Activated CD4-positive, alpha-beta memory T cell treated with anti-CD3 and anti-CD28 coated beads, Interleukin-2, amount 10 ng/mL, durations not matched to agents 7 days and 5 days (primary cell): ENCODE measurements at places on chromosomes 5 and 9. TPM values are rescaled to one million over a fixed set of nuclear protein-coding genes. Genes with fewer than 3 reads are reported as not detected.

- H3K4me1 ChIP-seq, result peaks cover 6% of the 10 kb centered on the region
- no peak overlapping the region for H3K4me3 ChIP-seq
- no peak for DNase-seq
These were observed 78.9 kb downstream of the SMARCA2 start for GRCh38 chr9:2093920-2094597.

Gene FAM221B
- not detected for total RNA-seq

GRCh38 chr5:128631771-128632170 is 93.7 kb upstream of the FBN2 start:
- no peak overlapping the region for H3K27ac ChIP-seq
- H3K4me3 ChIP-seq, result no peak overlapping the region
- no peaks in the 10 kb centered on the region for H3K4me1 ChIP-seq

Gene ABO
- total RNA-seq, result 0.20 TPM

Gene TMEM252
- not detected for total RNA-seq

Gene MAST4
- 38.3 TPM for total RNA-seq

DNA sequence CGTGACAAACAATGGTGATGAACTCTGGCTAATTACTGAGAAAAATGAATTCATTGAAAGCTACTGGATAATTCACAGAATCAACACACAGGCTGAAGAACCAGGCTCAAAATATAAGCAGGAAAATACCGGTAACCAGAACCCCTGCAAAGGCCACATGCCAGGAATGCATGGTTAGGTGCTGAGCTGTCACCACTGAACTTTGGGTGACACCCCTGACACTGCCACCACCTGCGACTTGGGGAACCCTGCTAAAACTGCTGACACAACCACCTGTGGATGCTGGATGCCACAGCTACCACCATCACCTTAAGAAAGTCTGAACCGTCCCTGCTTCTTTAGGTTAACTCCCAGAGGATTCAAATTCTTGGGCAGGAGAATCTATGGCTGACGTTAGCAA is 72.0 kb upstream of the NR4A3 start:
- H3K27me3 ChIP-seq, result peaks cover 16% of the 10 kb centered on the region
- no peaks in the 10 kb centered on the region for H3K4me1 ChIP-seq
- H3K36me3 ChIP-seq, result no peaks in the 10 kb centered on the region

Gene SETD9
- total RNA-seq, result 4.9 TPM

Gene RASGEF1C
- total RNA-seq, result not detected

- no peak overlapping the region for H3K4me3 ChIP-seq
- H3K36me3 ChIP-seq, result peaks cover 40% of the 10 kb centered on the region
- H3K4me1 ChIP-seq, result peaks cover 9% of the 10 kb centered on the region
- no peaks in the 10 kb centered on the region for H3K27me3 ChIP-seq
These were observed 15.0 kb downstream of the PSMB7 start for GRCh38 chr9:124399968-124400940.

Gene MARCOL
- total RNA-seq, result not detected

Gene C1QTNF2
- total RNA-seq, result not detected

Gene CTXN3
- total RNA-seq, result not detected

GRCh38 chr5:22751536-22751935 is 101.6 kb downstream of the CDH12 start:
- no peak overlapping the region for H3K27ac ChIP-seq
- no peaks in the 10 kb centered on the region for H3K36me3 ChIP-seq
- DNase-seq, result no peak
- H3K27me3 ChIP-seq, result no peaks in the 10 kb centered on the region
- H3K4me3 ChIP-seq, result no peak overlapping the region
- no peaks in the 10 kb centered on the region for H3K4me1 ChIP-seq

Gene SLC25A48
- total RNA-seq, result not detected

Gene C9
- total RNA-seq, result not detected

DNA sequence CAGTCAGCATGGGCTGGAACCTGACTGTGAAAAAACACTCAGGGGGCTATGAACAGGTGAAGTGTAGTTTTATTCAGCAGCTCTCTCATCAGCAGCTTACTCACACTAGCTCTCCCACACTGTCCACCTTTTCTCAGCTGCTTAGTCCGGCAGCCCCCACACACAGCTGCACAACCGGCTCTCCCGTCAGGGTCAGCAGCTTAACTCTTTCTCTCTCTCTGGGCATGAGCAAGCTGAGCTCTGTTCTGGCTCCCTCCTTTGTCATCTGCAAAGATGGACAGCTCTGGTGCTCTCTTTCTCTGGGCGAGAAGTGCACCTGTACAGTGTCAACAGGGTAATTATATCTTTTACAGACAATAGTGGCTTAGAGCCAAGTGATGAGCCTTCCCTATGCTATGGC is 8.2 kb downstream of the DMAC1 start:
- H3K4me1 ChIP-seq, result peaks cover 24% of the 10 kb centered on the region
- H3K36me3 ChIP-seq, result peaks cover 37% of the 10 kb centered on the region
- no peak overlapping the region for H3K4me3 ChIP-seq
- no peaks in the 10 kb centered on the region for H3K27me3 ChIP-seq

- peaks cover under 1% of the 10 kb centered on the region for H3K36me3 ChIP-seq
- H3K27ac ChIP-seq, result no peak overlapping the region
- H3K4me1 ChIP-seq, result peaks cover 22% of the 10 kb centered on the region
- DNase-seq, result no peak
- H3K27me3 ChIP-seq, result no peaks in the 10 kb centered on the region
- H3K4me3 ChIP-seq, result no peak overlapping the region
These were observed 4.2 kb upstream of the EEIG1 start for GRCh38 chr9:127985011-127985410.

DNA sequence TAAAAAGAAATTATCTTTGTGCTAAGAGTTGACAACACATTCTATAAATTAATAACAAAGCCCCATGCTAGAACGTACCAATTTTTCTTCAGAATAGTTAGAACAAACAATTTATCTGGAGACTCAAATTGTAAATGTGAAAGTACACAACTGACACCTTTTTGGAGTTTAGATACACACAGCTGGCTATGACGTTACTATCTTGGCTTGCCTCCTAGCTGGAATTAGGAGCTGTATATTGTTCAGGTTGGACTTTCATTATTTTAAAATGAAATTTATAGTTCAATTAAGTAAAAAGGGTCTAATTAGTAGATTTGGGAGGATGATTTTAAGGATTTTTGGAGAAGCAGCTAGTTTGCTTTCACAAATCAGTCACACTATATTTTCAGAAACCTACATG is 393.9 kb upstream of the RIOK2 start:
- no peaks in the 10 kb centered on the region for H3K4me1 ChIP-seq
- no peaks in the 10 kb centered on the region for H3K27me3 ChIP-seq
- DNase-seq, result no peak
- no peaks in the 10 kb centered on the region for H3K36me3 ChIP-seq
- H3K4me3 ChIP-seq, result no peak overlapping the region

- no peaks in the 10 kb centered on the region for H3K36me3 ChIP-seq
- peaks cover 4% of the 10 kb centered on the region for H3K27me3 ChIP-seq
- no peaks in the 10 kb centered on the region for H3K4me1 ChIP-seq
These were observed 244.1 kb downstream of the ADGRV1 start for GRCh38 chr5:90802474-90803317.

DNA sequence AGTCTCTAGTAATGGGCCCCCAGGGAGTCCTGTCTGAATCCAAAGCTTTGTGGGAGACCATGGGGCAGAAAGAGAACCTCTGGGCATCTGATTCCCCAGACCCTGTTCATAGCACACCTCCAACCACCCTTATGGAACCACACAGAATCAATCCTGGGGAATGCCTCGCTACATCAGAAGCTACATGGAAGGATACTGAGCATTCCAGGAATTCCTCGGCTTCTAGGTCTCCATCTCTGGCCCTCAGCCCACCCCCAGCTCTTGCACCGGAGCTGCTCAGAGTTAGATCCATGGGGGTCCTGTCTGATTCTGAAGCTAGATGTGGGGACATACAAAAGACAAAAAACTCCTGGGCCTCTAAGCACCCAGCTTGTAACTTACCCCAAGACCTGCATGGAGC is 28.4 kb downstream of the VCP start:
- no peak overlapping the region for H3K4me3 ChIP-seq
- no peak overlapping the region for H3K27ac ChIP-seq
- DNase-seq, result no peak
- no peaks in the 10 kb centered on the region for H3K27me3 ChIP-seq
- H3K4me1 ChIP-seq, result no peaks in the 10 kb centered on the region

- H3K27me3 ChIP-seq, result peaks cover 9% of the 10 kb centered on the region
- H3K27ac ChIP-seq, result no peak overlapping the region
- peaks cover 3% of the 10 kb centered on the region for H3K36me3 ChIP-seq
- peaks cover 15% of the 10 kb centered on the region for H3K4me1 ChIP-seq
These were observed 61.4 kb downstream of the TSSK1B start for GRCh38 chr5:113373426-113373825.

Gene DAPK1
- 0.86 TPM for total RNA-seq

DNA sequence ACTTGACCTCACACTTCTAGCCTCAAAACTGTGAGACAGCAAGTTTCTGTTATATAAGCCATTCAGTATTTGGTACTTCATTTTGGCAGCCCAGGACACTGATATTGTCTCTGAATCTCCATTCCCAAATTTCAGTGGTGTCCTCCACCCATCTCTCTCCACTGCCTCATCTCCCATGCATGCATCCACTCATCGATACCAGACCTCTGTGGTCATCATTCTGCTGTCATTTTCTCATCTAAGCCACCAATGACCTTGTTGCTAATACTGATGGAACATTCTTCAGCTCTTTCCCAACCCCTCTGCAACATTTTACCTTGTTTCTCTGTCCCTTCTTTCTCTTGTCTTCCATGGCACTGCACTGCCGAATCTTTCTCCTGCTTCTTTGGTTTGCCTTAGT is 221.8 kb downstream of the SNX18 start:
- H3K4me3 ChIP-seq, result no peak overlapping the region
- peaks cover 31% of the 10 kb centered on the region for H3K36me3 ChIP-seq
- H3K4me1 ChIP-seq, result peaks cover 46% of the 10 kb centered on the region
- H3K27ac ChIP-seq, result no peak overlapping the region
- H3K27me3 ChIP-seq, result peaks cover 3% of the 10 kb centered on the region
- no peak for DNase-seq

Gene SVEP1
- not detected for total RNA-seq

Gene TTLL11
- 1.5 TPM for total RNA-seq

GRCh38 chr5:56330167-56330566 is 97.0 kb upstream of the ANKRD55 start:
- H3K27ac ChIP-seq, result peak overlapping the region; percentile 82
- peaks cover 21% of the 10 kb centered on the region for H3K36me3 ChIP-seq
- H3K4me3 ChIP-seq, result no peak overlapping the region
- peaks cover 58% of the 10 kb centered on the region for H3K4me1 ChIP-seq
- no peaks in the 10 kb centered on the region for H3K27me3 ChIP-seq

GRCh38 chr5:115392611-115393010 is 96.2 kb upstream of the CCDC112 start:
- DNase-seq, result no peak
- no peaks in the 10 kb centered on the region for H3K4me1 ChIP-seq
- H3K27me3 ChIP-seq, result peaks cover 12% of the 10 kb centered on the region
- H3K36me3 ChIP-seq, result no peaks in the 10 kb centered on the region
- H3K27ac ChIP-seq, result no peak overlapping the region
- no peak overlapping the region for H3K4me3 ChIP-seq

Gene OMD
- not detected for total RNA-seq

DNA sequence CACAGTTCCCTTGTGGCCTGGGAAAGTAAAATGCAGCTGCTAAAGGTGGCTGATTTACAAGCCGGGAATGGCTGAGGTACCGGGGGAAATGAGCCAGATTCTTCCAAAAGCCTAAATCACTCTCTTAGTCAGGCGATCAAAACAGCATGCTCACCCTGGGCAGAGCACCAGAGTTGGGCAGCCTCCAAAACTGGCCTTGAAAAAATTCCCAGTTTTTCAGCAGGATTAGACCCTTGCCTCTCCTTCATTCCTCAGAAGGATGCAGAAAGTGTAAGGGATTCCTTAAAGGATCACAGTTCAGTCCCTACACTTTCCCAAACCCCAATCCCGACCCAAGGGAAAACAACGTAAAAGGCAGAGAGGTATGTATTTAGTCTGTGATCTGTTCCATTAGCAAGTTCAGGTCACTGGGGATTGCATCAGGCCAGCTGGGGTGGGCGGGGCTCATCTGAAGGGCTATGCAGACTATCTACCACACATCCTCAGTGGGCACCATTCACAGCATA is 16.9 kb downstream of the TMEM174 start:
- DNase-seq, result no peak
- H3K36me3 ChIP-seq, result no peaks in the 10 kb centered on the region
- no peak overlapping the region for H3K4me3 ChIP-seq

- H3K27me3 ChIP-seq, result no peaks in the 10 kb centered on the region
- peaks cover 47% of the 10 kb centered on the region for H3K36me3 ChIP-seq
- DNase-seq, result peak; percentile 51
- H3K4me3 ChIP-seq, result peak overlapping the region; percentile 93
- H3K4me1 ChIP-seq, result peaks cover 61% of the 10 kb centered on the region
These were observed 2.6 kb downstream of the ZNF79 start for GRCh38 chr9:127426756-127427155.

Gene TRAPPC13
- 21.2 TPM for total RNA-seq

Gene HAPLN1
- not detected for total RNA-seq

GRCh38 chr9:96279932-96280331 is 22.0 kb downstream of the HSD17B3 start:
- DNase-seq, result no peak
- no peaks in the 10 kb centered on the region for H3K4me1 ChIP-seq
- no peak overlapping the region for H3K27ac ChIP-seq
- H3K4me3 ChIP-seq, result no peak overlapping the region

GRCh38 chr5:81161012-81161601 is 72.0 kb upstream of the CKMT2 start:
- no peaks in the 10 kb centered on the region for H3K27me3 ChIP-seq
- DNase-seq, result no peak
- no peak overlapping the region for H3K27ac ChIP-seq
- H3K36me3 ChIP-seq, result no peaks in the 10 kb centered on the region
- no peak overlapping the region for H3K4me3 ChIP-seq
- peaks cover 6% of the 10 kb centered on the region for H3K4me1 ChIP-seq

Gene ORM2
- total RNA-seq, result not detected

GRCh38 chr9:112218908-112219307 is 43.8 kb upstream of the SUSD1 start:
- peak overlapping the region; percentile 25 for H3K4me3 ChIP-seq
- H3K4me1 ChIP-seq, result peaks cover 34% of the 10 kb centered on the region
- DNase-seq, result peak; percentile 21

Gene RAB3C
- total RNA-seq, result not detected

- H3K4me1 ChIP-seq, result peaks cover 16% of the 10 kb centered on the region
- no peak overlapping the region for H3K4me3 ChIP-seq
- H3K27ac ChIP-seq, result no peak overlapping the region
- DNase-seq, result no peak
- peaks cover 6% of the 10 kb centered on the region for H3K27me3 ChIP-seq
- H3K36me3 ChIP-seq, result peaks cover 23% of the 10 kb centered on the region
These were observed 67.5 kb downstream of the COL15A1 start for GRCh38 chr9:99011161-99011709.
